Choroid plexus epithelial cell (primary cell): ENCODE measurements at places on chromosomes 6 and 20.

GRCh38 chr20:21601799-21602198 lies 87.9 kb upstream of the NKX2-2 start:
- no peak for DNase-seq

- no peak for DNase-seq
These were observed 193.2 kb upstream of the COL21A1 start for GRCh38 chr6:56440551-56440981.

GRCh38 chr6:132491303-132491702 lies 21.6 kb downstream of the STX7 start:
- DNase-seq, result peak; percentile 76

GRCh38 chr6:33980176-33981175 lies 165.4 kb downstream of the GRM4 start:
- no peak for DNase-seq

- no peak for DNase-seq
These were observed 1.3 kb downstream of the C6orf141 start for GRCh38 chr6:49551866-49552129.

GRCh38 chr20:29742699-29743100 lies 1514.8 kb upstream of the DEFB115 start:
- DNase-seq, result no peak

DNA sequence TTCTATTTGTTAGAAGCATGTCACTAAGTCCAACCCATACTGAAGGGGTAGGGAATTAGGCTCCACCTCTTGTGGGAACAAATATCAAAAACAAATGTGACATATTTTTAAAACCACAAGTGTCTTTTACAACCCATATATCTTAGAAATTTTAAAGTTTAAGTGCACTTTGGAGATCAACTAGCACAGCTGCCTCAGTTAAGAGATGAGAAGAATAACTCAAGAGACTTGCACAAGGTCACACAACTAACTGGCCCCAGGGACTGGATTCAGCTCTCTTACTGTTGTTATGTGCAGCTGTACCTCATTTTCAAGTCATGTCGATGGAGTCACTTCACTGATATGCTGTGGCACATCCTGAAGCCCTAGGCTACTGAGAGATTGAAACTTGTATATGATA lies 102.9 kb upstream of the BMP2 start:
- DNase-seq, result no peak

GRCh38 chr6:127630800-127631199 lies 53.8 kb downstream of the C6orf58 start:
- peak; percentile 13 for DNase-seq

DNA sequence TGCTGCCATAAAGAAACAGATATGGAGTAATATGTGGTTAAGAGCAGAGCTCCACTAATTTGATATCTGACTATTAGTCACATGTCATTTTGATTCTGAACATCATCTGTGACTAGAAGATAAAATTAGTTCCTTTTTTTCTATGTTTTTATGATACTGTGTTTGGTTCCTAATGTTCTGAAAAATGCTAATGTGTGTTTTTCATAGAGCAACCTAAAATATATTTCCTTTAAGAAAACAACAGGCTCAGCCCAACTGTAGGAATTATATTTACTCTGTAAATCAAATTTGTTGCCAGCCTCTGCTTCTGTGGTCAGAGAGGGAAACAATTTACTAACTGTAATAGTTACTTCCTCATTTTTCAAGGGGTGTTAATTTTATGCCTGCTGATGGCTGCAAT lies 33.3 kb upstream of the TXLNB start:
- no peak for DNase-seq

- DNase-seq, result no peak
These were observed 54.4 kb downstream of the BMP7 start for GRCh38 chr20:57211908-57212533.

DNA sequence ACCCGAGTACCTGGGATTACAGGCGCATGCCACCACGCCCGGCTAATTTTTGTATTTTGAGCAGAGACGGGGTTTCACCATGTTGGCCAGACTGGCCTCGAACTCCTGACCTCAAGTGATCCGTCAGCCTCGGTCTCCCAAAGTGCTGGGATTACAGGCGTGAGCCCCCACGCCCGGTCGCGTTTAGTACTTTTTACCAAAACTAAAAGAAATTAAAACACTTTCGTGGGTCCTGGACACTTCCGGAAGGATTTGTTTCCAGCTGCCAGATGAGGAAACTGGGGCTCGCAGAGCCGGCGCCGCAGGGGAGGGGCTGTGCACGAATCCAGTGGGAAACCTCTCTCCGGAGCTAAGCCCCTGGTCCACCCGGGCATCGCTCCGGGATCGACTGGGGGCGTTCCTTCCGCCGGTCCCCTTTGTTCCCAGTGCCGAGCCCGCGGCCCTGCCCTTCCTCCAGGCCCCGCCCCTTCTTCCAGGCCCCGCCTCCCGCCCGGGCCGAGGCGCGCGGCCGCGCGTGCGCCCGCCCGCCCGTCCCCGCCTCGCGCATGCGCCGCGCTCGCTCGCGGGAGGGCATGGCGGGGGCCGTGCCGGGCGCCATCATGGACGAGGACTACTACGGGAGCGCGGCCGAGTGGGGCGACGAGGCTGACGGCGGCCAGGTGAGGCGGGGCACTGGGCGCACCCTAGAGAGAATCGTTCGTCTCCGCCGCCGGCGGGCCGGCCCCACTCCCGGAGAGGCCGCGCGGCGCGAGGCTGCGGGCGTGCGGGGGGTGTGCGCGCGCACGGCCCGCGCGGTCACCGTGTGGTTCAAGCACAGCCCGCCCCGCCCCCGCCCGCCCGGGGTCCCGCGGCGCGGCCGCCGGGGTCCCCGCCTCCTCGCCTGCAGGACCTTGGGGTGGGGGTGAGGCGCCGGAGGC lies at the start of gene NELFCD:
NELFCD (plus strand) TSS at position 546 of the 917 bp plus-strand sequence; CDS start at position 600, 54 bp downstream.
- peak; percentile 76 for DNase-seq

DNA sequence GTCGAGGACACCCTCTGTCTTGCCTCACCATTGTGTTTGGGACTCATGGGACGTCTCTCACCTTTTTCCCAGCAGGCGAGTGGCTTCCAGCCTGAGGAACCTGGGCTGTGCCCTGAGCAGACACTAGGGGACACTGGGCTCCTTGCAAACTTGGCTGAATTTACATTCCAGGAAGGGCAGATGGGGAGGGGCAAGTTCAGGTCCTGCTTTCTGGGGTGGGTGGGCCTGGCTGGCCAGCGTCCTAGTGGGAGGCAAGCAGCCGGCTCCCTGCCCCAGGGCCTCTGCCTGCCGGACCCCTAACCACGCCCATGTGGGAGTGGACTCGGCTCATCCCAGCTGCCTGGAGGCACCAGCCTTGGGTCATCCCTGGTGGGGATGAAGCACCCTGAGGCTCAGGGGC lies 48.2 kb upstream of the MLN start:
- DNase-seq, result peak; percentile 38

DNA sequence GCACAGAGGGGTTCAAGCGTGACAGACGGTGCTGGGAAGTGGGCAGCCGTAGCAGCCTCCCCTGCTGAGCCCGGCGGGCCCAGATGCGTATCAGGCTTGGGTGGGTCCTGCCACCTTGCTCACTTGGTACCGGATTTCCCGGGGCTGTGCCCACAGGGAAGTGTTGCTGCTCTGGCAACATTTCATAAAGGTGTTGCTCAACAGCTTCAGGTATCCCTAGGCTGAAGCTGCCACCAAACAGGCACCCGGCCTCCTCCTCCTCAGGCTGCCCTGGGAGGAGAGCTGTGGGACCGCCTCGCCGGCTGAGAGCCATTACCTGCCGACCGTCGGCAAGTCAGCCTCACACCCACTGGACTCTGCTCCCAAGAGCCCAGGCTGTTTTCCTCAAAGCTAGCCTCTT lies 11.5 kb downstream of the PSMG4 start:
- DNase-seq, result no peak

DNA sequence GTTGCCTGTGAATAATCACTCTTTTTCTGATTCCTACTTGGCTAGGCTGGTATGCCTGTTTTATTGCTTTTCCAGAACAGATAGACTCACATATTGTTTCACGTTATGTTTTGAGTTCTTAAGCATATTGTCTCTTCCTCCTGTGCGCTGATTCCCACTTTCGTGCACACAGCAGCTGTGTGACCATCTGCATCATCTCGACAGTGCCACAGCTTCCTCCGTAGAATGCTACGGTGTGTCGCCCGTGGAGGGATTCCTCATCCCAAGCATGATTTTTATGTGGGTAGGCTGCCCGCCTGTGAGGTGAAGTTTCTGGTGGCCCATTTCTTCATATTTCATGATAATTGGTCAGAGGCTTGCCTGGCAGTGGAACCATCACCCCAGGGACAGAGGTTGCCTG lies 31.8 kb downstream of the PLCB4 start:
- DNase-seq, result no peak

GRCh38 chr20:46784436-46785127 lies 75.1 kb downstream of the SLC2A10 start:
- DNase-seq, result peak; percentile 74

- no peak for DNase-seq
These were observed 199.2 kb downstream of the MAFB start for GRCh38 chr20:40489886-40490285.

- DNase-seq, result no peak
These were observed 50.4 kb downstream of the GNAS-AS1 start for GRCh38 chr20:58800134-58800871.

DNA sequence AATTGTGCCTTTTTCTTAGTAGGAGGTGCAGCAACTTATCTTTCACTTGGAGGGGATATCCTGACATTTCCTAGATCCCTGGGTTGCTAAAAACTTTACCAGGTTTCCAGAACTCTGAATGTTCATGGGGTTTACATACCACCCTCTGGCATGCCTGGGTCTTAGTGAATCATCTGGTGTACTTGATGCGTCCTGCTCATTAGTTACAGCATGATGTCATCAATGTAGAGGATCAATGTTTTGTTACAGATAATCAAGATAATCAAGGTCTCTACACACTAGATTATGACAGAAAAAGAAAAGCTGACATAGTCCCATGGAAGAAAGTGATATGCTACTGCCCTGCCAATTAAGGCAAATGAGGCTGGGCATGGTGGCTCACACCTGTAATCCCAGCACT lies 27.0 kb downstream of the FITM2 start:
- no peak for DNase-seq

DNA sequence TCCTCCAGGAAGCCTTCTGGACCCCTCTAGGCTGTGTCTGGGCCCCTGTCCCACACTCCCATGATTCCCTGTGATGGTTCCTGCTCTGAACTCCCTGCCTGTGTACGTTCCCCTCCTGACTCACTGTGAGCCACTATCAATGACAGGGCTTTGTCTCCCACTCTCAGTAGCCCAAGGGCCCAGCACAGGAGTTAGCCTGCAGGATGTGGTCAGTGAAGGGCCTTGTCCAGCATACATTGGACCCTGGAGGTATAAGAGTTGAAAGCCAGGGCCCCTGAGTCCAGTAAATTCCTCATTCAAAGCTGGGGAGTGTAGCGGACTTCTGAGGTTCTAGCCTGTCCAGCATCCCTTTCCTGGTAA lies 19.0 kb downstream of the ZBP1 start:
- no peak for DNase-seq

- no peak for DNase-seq
These were observed 68.9 kb downstream of the CYP39A1 start for GRCh38 chr6:46583721-46584120.

GRCh38 chr6:2871953-2872352 lies 30.3 kb upstream of the SERPINB1 start:
- DNase-seq, result no peak

GRCh38 chr6:14051355-14051754 lies 66.2 kb upstream of the CD83 start:
- no peak for DNase-seq

DNA sequence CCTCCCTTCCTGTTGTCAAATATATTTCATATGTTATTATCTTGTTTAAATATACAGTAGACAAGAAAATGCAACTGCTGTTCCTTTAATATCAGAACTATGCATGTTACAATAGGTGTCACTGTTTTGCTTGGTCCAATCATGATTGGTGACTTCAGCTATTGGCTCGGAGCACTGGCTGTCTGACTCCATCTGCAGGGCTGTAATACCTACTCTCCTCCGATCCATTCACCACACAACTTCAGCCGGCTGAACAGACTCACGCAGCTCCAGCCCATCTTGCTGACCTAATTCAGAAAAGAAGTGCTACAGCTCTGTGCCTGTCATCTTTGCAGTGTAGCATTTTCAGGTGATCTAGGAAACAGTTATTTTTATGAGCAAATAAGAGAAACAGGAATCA lies at the start of gene BTBD3:
BTBD3 (plus strand) TSS at position 231 of the 400 bp plus-strand sequence. CDS start 383 bp downstream, outside the sequence.
- DNase-seq, result peak; percentile 86

DNA sequence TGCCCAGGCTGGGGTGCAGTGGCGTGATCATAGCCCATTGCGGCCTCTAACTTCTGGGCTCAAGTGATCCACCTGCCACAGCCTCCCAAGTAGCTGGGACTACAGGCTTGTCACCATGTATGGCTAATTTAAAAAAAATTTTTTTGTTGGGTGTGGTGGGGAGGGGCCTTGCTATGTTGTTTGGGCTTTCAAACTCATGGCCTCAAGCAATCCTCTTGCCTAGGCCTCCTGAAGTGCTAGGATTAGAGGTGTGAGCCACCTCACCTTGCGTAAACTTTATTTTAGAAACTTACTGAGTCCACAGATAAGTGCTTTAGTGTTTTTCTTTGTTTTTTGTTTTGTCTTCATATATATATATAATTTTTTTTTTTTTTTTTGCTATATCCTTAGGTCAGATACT lies 9.1 kb downstream of the SMAP1 start:
- no peak for DNase-seq

DNA sequence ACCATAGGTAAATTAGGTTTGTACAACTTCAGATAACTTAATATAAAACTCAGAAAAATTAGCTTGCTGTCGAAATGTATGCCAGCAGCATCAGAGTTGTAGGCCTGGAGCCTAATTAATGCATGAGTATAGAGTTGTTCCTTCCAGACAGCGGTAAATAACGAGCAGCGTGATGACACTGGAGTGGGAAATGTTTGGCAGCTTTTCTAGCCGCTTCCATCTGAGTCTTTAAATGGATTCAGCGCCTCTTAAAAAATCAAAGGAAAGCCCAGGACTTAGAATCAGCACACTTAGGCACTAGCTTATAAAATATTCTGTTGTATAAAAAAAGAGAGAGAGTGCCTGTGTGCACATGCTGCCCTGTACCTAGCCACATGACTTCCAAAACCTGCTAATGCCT lies 43.7 kb upstream of the SYNJ2 start:
- DNase-seq, result no peak

GRCh38 chr20:53212018-53212417 lies 239.9 kb downstream of the TSHZ2 start:
- DNase-seq, result no peak
